ENCODE measurements at places on chromosomes 1 and 21. TPM values are rescaled to one million over a fixed set of nuclear protein-coding genes. Genes with fewer than 3 reads are reported as not detected.

GRCh38 chr21:37088186-37088735 is 15.2 kb downstream of the TTC3 start:
- no peak for DNase-seq
- no peaks in the 10 kb centered on the region for H3K36me3 ChIP-seq

GRCh38 chr1:110489973-110490542 is 28.9 kb downstream of the KCNA10 start:
- H3K27me3 ChIP-seq, result no peaks in the 10 kb centered on the region
- no peak overlapping the region for H3K27ac ChIP-seq
- DNase-seq, result no peak
- H3K36me3 ChIP-seq, result no peaks in the 10 kb centered on the region

Gene NHLH1
- total RNA-seq, result 0.39 TPM

Gene FMO1
- total RNA-seq, result not detected

Gene KCNH1
- 0.38 TPM for total RNA-seq

DNA sequence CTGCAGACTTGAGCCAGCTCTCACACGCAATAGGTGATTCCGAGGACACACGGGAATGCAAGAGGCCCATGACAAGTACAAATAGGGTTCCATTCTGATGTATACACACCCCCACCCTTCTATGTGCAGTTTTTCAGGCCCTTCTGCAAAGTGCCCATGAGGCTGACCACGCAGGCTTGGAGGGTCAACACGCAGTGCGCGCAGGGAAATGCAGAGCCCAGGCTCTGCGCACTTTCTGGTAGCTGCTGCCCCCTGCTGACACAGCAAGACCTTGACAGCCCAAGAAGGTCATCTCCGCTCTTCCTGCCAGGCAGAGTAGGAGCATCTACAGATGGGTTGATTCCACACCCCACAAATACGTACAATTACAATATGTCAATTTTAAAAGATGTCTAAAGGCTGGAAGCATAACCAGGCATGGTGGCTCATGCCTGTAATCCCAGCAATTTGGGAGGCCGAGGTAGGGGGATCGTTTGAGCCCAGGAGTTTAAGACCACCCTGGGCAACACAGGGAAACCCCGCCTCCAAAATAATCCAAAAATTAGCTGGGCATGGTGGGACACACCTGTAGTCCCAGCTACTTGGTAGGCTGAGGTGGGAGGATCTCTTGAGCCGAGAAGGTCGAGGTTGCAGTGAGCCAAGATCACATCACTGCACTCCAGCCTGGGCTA is 18.5 kb downstream of the SH3BP5L start:
- no peaks in the 10 kb centered on the region for H3K27me3 ChIP-seq
- no peak for DNase-seq
- no peaks in the 10 kb centered on the region for H3K4me1 ChIP-seq
- H3K27ac ChIP-seq, result no peak overlapping the region

Gene THEM5
- total RNA-seq, result not detected

DNA sequence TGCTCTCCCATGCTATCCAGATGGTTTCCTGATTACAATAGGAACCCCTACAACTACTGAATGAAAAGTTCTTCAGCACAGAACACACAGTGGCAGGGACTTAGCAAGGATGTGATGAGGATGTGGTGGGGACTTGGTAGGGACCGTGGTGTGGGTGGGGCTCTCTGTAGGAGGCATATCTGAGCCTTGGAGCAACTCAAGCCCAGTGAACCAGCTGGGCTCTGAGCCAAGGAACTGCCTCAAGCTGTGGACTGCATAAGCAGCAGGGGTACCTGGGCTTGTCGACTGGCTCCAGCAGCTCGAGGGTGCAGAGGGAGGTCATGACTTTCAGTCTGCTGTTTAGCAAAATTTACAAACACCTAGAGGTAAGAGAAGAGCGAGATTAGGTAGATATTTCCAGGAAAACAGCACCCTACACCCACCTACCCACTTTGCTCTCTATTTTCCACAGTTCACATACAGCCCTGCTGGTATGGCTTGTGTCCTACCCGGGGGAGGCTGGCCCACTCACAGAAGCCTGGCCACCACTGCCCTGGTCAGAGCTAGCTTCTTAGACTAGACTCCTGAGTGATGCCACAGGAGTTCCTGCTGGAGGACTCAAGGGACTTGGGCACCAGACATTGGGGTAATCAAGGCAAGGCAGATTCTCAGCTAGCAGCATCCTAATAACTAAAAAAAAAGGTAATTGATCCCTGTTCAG is 86.8 kb upstream of the GCLM start:
- H3K27me3 ChIP-seq, result no peaks in the 10 kb centered on the region
- no peak overlapping the region for H3K4me3 ChIP-seq
- DNase-seq, result no peak

DNA sequence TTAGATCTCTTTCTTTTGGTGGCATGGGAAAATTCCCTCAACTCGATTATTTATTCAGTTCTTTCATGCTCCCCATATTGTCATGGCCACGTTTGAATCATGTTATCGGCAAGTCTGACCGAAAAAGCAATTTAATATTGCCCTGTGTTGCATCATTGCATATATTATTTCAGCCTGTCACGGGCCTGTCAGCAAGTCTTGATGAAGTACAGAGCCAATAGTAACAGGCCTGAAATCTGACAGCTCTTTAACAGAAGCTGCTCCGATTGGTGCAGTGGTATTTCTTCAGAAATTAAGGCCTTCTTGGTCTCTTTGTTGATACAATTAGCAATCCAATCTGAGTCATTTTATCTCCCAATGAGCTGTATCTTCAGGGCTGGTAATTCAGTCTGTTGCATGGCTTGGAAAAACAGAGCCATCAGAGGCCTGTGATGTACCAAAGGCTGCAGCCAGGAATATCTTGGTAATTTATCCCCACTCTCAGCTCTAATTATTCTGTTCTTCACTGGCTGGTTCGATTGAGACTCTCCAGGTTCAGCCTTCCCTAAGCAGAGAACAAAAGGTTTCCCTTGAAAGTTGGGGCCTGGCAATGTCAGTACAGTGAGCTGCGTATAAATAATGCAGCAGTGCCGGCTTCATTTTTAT is 149.5 kb downstream of the FGGY start:
- H3K27me3 ChIP-seq, result no peaks in the 10 kb centered on the region
- no peak for DNase-seq
- H3K4me3 ChIP-seq, result no peak overlapping the region
- peaks cover 10% of the 10 kb centered on the region for H3K4me1 ChIP-seq
- no peak overlapping the region for H3K27ac ChIP-seq

Gene NID1
- total RNA-seq, result 24.9 TPM

Gene CHRNB2
- 3.6 TPM for total RNA-seq

Gene SLAMF9
- not detected for total RNA-seq

DNA sequence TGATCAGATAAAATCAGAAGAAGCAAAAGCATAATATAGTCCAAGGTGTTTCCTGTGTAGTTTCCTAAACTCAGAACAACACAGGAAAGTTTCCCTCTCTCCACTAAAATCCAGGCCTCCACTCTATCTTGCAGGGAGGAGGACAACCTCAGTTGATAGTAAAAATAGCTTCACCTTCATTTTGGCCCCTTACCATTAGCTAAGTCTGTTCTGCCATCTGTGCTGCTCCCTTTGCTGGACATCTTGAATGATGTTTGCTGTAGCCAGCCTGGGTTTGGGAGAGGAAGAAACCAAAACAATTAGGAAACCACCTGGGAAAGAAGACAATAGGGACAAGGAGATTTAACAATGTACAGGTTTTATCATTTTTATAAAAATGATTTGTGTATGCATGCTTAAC is 18.6 kb downstream of the DCAF8 start:
- H3K4me3 ChIP-seq, result no peak overlapping the region
- peaks cover 21% of the 10 kb centered on the region for H3K36me3 ChIP-seq
- no peak overlapping the region for H3K27ac ChIP-seq
- no peaks in the 10 kb centered on the region for H3K27me3 ChIP-seq
- DNase-seq, result no peak
- H3K4me1 ChIP-seq, result no peaks in the 10 kb centered on the region

GRCh38 chr1:24385160-24385940 is 28.2 kb downstream of the STPG1 start:
- no peak overlapping the region for H3K4me3 ChIP-seq
- no peaks in the 10 kb centered on the region for H3K4me1 ChIP-seq
- peak; percentile 47 for DNase-seq
- no peaks in the 10 kb centered on the region for H3K27me3 ChIP-seq
- H3K27ac ChIP-seq, result no peak overlapping the region
- H3K36me3 ChIP-seq, result no peaks in the 10 kb centered on the region

DNA sequence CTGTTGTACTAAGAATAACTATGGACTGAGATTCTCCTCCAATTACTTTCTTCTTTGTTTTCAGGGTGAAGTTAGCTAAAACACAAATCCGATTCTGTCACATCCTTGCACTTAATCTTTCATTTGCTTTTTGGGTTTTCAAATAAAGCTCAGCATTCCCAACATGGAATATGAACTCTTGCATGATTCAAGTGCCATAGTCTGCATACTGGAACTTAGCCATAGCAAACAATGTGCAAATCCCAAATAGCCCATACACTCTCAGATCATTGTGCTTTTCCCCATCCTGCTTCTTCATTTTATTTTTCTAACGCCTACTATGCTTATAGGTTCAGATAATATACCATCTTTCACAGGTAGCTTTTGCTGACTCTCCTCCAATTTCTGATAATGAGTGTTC is 455.8 kb upstream of the PRMT6 start:
- H3K36me3 ChIP-seq, result no peaks in the 10 kb centered on the region
- no peak for DNase-seq
- H3K27ac ChIP-seq, result no peak overlapping the region
- no peak overlapping the region for H3K4me3 ChIP-seq
- H3K4me1 ChIP-seq, result no peaks in the 10 kb centered on the region

GRCh38 chr1:241947354-241947753 is 10.2 kb upstream of the BECN2 start:
- no peaks in the 10 kb centered on the region for H3K27me3 ChIP-seq
- H3K27ac ChIP-seq, result no peak overlapping the region
- H3K4me3 ChIP-seq, result no peak overlapping the region
- no peaks in the 10 kb centered on the region for H3K36me3 ChIP-seq

GRCh38 chr1:31591425-31592093 is 15.2 kb downstream of the TINAGL1 start:
- peaks cover 9% of the 10 kb centered on the region for H3K4me1 ChIP-seq
- no peak overlapping the region for H3K4me3 ChIP-seq
- H3K27me3 ChIP-seq, result no peaks in the 10 kb centered on the region

DNA sequence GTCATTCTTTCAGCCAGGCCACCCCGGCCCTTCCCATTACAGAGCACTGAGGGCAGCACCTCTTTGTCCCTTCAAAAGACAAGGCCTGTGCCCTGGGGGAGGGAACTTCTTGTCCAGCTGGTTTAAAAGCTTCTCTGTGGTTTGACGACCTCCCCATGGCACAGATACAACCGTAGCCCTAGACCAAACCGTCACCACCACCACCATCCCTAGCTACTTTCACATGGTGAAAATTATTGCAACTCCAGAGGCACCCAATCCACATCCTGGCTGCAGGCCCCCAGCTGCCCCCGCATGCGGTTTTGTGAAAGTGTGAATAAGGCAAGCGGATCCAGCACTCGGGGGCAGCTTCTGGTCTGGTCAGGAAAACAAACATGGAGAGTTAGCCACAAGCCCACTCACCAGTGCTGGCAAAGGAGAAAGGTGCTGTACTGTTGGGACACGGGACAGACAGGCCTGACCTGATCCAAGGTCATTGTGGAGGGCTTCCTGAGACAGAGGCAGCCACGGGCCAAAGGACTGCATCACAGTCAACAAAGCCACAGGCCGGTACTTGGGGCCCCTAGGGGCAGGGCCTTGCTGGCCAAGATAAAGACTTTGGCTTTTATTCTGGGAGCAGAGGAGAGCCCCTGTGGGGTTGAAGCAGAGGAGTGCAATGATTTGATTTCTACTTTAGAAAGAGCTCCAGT is 31.2 kb downstream of the CDCA8 start:
- no peak overlapping the region for H3K27ac ChIP-seq
- H3K4me3 ChIP-seq, result no peak overlapping the region
- H3K4me1 ChIP-seq, result peaks cover 7% of the 10 kb centered on the region

DNA sequence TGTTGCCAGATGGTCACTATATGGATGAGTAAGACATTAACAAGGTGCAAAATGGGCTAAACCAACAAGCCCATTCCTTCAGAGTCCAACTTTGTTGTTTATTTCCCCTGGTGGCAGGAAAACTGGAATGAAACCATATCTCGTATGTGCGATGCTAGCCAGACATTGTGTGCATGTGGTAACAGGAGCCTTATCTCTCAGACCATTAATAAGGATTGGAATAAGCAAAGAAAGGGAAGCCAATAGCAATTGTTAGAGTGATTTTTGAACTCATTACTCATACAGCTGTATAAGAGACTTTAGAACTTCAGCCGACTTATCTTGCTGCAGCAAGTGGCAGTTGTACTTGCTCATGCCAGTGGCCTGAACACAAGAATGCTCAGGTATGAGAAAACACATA is 30.0 kb upstream of the HMCN1 start:
- H3K27ac ChIP-seq, result no peak overlapping the region
- no peaks in the 10 kb centered on the region for H3K36me3 ChIP-seq
- no peak overlapping the region for H3K4me3 ChIP-seq
- H3K4me1 ChIP-seq, result no peaks in the 10 kb centered on the region
- no peaks in the 10 kb centered on the region for H3K27me3 ChIP-seq
- DNase-seq, result no peak

Gene HSD3B1
- not detected for total RNA-seq

Gene FBXO28
- 42.5 TPM for total RNA-seq

DNA sequence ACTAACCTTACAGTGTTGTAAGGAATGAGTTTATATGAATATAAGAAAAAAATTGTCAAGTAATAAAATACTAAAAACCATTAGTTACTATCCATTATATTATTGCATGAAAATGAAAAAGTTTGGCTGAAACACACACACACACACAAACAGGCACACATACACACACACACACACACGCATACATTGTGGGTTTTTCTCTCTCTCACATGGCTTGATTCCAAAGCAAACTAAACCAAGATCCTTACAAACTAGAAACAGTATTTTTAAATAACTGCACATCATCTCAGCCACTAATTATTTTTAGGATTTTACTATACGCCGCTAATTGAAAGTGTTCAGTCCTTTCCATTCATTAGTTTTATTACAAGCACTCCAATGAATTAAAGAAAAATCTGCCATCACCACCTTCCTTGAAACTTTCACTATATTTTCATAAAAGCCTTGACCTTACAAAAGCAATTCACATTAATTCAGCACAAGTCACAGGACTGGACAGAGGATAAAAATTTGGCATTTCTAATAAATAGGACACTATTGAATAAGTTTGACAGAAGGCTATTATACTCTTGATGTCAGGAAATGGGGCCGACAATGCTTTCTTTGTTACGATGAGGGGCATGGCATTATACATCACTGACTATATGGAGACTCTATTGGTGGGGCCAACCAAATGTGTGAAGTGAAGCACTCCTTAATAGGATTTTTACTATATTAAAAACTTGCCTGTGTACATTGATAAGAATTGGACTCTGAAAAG is 187.0 kb upstream of the ESRRG start:
- H3K4me1 ChIP-seq, result no peaks in the 10 kb centered on the region
- H3K27me3 ChIP-seq, result no peaks in the 10 kb centered on the region
- no peak overlapping the region for H3K27ac ChIP-seq
- H3K4me3 ChIP-seq, result no peak overlapping the region
- no peaks in the 10 kb centered on the region for H3K36me3 ChIP-seq
